Cardiac septum (tissue), 1 donor: ENCODE measurements at places on chromosomes 12 and 14. TPM values are rescaled to one million over a fixed set of nuclear protein-coding genes. Genes with fewer than 3 reads are reported as not detected.

- no peak for DNase-seq
Measured at GRCh38 chr14:68819260-68819691, 26.4 kb upstream of the ZFP36L1 start.

GRCh38 chr14:53536446-53536845, 383.3 kb upstream of the DDHD1 start:
- no peak for DNase-seq

DNA sequence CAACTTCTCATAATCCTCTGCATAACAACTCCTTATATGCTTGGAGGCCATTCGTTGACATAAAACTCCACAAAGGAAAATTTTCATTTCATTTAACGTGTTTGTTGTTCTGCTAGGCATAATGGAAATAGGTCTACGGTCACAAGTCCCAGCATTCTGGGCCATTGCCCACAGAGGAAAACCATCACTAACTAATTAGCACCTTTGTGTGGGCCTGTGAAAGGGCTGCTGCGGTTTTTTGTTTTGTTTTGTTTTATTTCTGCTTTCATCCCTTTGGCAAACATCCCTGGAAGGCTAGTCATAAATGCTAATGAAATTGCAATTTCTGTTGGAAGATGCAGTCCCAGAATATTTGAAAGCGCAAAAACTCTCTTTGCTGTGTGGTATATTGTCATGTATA, 180.3 kb downstream of the RMST start:
- no peak for DNase-seq

DNA sequence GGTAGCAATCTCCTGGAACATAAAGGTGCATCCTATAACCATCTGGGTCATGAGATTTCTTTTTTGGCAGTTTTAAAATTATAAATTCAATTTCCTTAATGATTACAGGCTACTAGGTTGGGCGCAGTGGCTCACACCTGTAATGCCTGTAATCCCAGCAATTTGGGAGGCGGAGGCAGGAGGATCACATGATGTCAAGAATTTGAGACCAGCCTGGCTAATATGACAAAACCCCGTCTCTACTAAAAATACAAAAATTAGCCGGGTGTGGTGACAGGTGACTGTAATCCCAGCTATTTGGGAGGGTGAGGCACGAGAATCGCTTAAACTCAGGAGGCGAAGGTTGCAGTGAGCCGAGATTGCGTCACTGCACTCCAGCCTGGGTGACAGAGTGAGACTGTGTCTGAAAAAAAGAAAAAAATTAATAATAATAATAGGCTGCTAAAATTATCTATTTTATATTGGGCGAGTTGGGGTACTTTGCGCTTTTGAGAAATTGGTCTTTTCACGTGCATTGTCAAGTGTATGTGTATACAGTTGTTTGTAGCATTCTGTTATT, 17.2 kb upstream of the ARF6 start:
- no peak for DNase-seq

MDM1 gene
- 5.0 TPM for total RNA-seq

DNA sequence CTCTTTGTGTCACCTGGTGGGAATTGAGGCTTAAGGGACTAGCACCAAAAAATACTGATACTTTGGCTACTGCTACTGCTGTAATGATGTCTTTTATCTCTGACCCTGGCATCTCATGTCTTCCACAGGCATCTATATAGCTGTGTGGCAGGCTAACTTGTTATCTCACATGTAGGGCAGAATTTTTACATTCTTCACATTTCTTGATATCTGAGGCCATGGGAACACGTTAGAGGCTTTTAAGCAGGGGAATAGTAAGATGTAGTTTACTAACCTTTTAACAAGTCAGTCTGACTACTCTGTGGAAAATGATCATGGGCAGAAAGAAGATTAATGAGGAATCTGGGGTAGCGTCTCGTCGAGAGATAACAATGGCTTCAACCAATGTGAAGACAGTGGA, 498.4 kb downstream of the PCNX1 start:
- DNase-seq, result no peak

PRH2 gene
- not detected for total RNA-seq

TXNDC16 gene
- 3.4 TPM for total RNA-seq

KCNH3 gene
- total RNA-seq, result 0.97 TPM

DNA sequence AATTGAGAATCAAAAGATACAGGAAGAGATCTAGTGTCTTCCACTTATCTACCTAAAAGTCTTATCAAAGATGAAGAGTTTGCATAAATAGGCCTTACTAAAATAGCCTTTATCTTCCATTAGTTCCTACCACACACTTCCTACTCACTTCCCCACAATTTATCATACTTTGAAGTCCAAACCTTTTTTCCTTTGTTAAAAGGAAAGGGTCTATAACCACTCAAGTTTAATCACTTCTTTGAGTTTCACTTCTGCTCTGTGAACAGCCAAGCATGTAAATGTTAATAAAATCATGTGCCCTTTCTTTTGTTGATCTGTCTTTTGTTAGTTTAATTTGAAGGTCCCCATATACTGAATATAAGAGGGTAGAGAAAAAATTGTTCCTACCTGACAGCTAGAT, 114.5 kb downstream of the PHLDA1 start:
- no peak for DNase-seq

DNA sequence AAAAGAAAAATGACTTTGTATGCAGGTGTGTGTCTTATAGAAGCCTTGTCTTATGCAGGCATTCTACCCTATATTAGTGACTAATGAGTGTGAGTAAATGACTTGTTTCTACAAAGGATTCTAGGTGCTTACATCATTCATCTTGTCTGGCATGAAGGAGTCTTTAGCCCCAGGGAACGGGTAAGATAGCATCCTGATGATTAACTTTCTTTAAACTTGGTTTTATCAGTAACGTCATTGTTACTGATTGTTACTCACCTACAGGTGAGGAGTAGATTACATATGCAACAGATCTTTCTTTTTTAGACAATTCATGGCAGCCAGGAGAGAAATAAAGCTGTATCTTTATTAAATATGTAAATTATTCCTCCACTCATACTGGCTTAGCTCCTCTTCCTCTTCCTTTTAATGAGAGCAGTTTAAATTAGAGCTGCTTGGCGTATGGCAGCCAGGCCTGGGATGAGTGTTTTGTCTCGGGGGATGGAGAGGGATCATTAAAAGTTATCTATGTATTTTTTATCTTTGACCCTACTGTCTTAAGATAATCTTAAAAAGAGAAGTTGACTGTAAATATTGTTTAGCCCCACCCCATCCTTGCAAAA, 57.2 kb upstream of the ATP2A2 start:
- no peak for DNase-seq
